ENCODE measurements at places on chromosomes 5 and 9. TPM values are rescaled to one million over a fixed set of nuclear protein-coding genes. Genes with fewer than 3 reads are reported as not detected.

DOCK2 gene
- total RNA-seq: 0.44 TPM

SPATA31C1 gene
- not detected for total RNA-seq

PCDHGB7 gene
- total RNA-seq: 4.1 TPM

SCGB3A2 gene
- not detected for total RNA-seq

SPATA9 gene
- not detected for total RNA-seq

Data from lung microvascular endothelial cell (primary cell).